ENCODE measurements at places on chromosomes 5 and 9.

GRCh38 chr5:150514708-150515211, 6.8 kb downstream of the NDST1 start:
- no peak for DNase-seq

DNA sequence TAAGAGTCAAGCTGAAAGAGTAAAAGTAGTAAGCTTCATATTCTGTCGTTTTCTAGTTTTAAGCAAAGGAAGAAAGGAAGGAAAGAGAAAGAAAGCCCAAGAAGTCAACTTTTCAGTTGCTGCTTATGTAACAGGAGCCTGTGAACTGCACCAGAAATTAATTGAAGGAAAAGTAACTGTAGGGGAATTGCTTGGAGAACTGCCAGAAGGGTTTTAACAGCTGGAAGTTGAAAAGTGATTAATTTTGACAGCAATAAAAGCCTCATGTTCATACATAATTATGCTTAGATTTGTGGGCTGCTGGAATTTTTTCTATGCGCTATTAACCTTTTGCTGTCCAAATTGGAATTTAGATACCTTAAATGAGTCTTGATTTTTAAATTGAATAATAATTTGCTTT, 255.7 kb downstream of the ENC1 start:
- no peak for DNase-seq

GRCh38 chr9:104313396-104314110, 190.5 kb upstream of the OR13F1 start:
- no peak for DNase-seq

DNA sequence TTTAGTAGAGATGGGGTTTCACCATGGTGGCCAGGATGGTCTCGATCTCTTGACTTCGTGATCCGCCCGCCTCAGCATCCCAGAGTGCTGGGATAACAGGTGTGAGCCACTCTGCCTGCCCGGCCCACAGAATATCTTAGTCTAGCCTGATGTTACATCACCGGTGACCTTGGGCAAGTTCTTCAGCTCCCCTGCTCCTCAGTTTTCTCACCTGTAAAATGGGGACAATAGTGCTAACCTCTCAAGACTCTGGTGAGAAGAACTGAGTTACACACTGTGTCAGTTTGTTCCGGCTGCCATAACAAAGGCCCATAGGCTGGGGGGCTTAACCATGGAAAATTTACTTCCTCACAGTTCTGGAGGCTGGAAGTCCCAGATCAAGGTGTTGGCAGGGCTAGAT, 12.5 kb upstream of the HABP4 start:
- DNase-seq, result no peak

GRCh38 chr5:149289301-149289700, 17.6 kb downstream of the AFAP1L1 start:
- DNase-seq, result no peak

- DNase-seq, result no peak
Observed at GRCh38 chr9:121707477-121708424, 56.3 kb downstream of the DAB2IP start.

- DNase-seq, result no peak
Observed at GRCh38 chr9:87594194-87594593, 96.5 kb downstream of the DAPK1 start.

- no peak for DNase-seq
Observed at GRCh38 chr5:5273976-5274375, 133.8 kb downstream of the ADAMTS16 start.

DNA sequence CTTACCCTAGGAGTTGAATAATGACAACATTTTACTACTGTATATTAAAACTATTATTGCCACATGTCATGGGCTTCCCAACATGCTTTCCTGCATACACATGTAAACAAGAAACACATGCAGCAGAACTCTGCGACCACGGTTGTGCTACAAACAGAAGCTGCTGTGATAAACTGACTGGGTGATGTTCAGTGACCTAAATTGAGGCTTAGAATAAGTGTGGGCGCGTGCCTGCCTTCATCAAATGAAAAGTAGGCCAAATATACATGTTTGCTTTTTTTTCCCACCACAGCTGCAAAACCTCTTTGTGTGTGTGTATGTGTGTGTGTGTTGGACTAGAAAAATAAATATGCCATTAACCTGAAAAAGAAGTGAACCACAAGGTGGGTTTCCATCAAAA, 1202.1 kb downstream of the PTPRD start:
- no peak for DNase-seq

DNA sequence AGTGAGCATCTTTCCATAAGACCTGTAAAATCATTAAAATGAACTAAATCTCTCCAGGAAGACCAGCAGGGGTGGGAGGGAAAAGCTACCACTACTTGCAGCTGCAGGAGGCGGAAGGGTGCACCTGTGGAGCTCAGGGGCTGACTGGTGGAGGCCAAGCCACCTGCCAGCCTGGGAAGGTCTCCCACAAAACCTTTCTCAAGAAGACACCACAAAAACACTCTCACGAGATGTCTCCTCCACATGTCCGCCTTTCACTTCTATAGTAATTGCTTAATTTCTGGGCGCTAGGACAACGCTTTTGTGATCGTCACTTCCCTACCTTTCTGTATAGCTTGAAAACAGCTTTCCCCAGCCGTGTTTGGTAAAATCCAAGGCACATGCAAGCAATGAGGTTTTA, 114.4 kb downstream of the ROR2 start:
- DNase-seq, result no peak

- DNase-seq, result no peak
Observed at GRCh38 chr5:3596261-3596825, 711 bp downstream of the IRX1 start.

DNA sequence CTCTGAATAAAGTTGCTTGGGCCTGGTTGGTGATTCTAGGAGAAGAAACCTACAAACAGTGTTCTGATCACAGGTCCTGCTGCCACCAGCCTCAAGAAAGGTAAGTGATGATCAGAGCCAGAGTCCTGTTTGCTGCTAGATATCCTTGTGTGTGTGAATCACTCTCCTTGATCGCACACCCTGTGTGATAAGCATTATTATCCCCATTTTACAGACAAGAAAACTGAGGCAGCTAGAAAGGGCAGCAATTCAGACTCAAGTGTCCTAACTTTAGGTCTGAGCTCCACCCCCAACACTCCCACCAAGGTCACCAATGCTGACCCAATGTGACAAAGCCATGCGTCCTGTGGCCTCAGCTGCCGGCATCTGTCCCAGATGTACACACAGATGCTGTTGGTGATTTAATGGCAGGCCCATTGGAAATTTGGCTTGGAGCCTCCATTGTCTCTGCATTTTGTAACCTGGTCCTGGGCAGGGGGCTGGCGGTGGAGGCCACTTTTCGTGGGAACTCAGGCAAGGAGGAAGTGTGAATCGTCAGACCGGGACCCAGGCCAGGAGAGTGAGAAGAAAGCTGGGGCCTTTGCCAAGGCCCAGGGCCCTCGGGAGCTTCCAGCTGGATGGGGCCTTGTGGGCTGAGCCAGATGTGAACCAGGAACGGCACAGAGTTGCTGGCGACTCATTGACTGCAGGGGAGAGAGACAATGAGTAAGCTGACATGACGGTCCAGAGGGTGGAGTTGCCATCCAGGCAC, 29.8 kb upstream of the GGTA1 start:
- peak; percentile 71 for DNase-seq

DNA sequence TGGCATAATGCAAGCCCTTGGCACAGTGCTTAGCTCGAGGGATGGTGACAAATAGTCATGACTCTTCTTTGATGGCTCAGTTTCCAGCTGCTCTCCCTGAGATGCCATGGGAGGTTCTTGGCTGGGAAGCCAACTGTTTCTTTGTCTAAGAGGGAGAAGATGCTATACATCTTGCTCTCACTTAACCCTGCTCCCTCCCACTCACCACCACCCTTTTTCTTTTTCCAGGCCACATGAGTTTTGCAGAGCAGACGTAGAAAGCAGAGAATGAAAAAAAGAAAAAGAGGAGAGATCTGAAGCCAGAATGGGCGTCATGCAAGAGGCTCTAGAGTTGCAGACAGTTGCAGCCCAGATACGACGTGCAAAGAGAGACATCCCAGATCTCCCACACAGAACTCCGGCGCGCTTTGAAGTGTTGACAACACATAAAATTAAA, 160.5 kb downstream of the FGF18 start:
- no peak for DNase-seq

DNA sequence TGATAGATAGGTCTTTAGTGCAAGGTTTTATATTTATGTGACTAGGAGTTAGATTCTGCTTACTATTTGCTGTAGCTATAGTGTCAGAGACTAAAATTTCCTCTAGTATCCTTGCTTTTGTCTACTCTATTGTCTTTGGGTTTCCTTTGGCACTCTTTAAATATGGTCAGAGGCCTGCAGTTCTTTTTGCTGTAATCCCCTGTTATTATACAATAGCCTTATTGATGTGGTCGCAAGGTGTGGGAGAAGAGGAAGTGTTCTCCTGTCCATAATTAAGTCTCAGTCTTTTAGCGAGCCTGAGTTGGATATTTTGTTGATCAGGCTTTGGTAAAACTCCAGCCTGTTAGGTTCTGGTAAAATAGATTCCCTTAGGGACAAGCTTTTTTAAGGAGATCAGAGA, 34.9 kb downstream of the LURAP1L start:
- no peak for DNase-seq

- no peak for DNase-seq
Observed at GRCh38 chr9:131875828-131876485, 136.1 kb upstream of the RAPGEF1 start.

- DNase-seq, result no peak
Observed at GRCh38 chr5:66603881-66604280, 7.7 kb downstream of the MAST4 start.

- DNase-seq, result no peak
Observed at GRCh38 chr9:108637340-108637739, 218.4 kb downstream of the ACTL7B start.

DNA sequence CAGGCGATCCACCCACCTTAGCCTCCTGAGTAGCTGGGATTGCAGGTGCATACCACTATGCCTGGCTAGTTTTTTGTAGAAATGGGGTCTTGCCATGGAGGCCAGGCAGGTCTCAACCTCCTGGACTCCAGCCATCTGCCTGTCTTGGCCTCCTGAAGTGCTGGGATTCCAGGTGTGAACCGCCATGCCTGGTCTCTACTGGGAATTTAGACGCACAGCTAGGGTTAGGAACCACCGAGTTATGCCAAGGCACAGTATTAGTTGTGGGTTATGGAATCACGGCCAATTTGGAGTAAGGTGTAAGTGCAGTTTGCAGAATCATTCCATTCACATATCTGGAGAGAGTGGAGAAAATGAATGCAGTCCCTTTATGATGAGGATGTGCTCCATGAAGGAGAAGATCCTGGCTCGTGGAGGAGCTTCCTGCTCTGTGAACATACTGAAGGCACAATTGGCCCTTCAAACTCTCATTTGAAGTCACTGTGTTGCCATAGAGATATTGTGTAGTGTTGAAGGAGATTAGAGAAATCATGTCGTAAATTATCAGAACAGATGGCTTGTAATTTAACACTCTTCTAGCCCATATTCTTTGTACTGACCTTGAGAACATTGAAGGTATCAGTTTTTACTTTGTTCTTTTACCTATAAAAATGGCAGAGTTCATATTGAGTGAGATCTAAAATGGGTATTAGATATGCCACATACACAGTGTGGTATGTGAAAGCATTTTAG, 18.8 kb downstream of the TRIO start:
- DNase-seq, result no peak

GRCh38 chr9:93369686-93370085, 81.8 kb upstream of the FAM120A start:
- no peak for DNase-seq

DNA sequence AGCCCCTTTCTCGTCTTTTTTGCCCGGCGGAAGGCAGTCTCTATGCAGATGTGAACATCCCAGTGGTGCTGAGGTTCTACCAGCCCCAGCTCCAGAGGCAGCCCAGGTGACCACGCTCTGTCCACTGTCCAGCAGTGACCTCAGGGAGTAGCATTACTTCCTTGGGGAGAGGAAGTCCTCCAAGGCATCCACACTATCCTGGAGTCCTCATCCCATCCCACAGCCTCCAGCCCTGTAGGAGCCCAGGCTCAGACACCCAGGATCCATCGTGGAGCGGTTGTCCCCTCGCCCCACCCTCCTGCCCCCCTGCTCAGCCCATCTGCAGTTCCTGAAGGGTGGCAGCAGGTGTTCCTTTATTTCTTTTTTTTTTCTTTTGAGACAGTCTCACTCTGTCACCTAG, 294.5 kb upstream of the IRX4 start:
- no peak for DNase-seq

DNA sequence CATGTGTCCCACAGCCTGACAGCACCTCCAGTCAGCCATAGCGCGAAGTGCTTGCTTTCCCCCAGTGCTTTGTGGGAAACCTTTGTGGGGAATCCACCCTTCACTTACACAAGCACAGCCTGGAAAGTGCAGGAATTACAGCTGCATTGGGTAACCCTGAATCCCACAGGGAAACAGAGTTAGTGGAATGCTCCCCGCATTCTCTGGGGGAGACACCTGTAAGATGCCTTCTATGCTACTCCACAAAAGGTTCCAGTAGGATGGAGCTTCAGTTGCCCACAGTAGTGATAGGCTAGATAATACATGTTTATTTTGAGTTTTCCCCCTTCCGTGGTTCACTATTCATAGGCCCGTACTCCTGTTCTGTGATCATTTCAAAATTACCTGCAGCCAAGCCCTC, 60.3 kb downstream of the TLE4 start:
- DNase-seq, result no peak

- DNase-seq, result no peak
Observed at GRCh38 chr5:123976379-123977033, 464.5 kb downstream of the CSNK1G3 start.

- no peak for DNase-seq
Observed at GRCh38 chr5:21711866-21712758, 1141.0 kb downstream of the CDH12 start.

- no peak for DNase-seq
Observed at GRCh38 chr5:118486647-118487225, 501.6 kb downstream of the DTWD2 start.

- DNase-seq, result no peak
Observed at GRCh38 chr9:123523001-123523400, 167.0 kb downstream of the CRB2 start.

- DNase-seq, result no peak
Observed at GRCh38 chr5:176396330-176396729, 7.8 kb downstream of the HIGD2A start.

- DNase-seq, result no peak
Observed at GRCh38 chr5:146877783-146878475, 628 bp downstream of the PPP2R2B start.

DNA sequence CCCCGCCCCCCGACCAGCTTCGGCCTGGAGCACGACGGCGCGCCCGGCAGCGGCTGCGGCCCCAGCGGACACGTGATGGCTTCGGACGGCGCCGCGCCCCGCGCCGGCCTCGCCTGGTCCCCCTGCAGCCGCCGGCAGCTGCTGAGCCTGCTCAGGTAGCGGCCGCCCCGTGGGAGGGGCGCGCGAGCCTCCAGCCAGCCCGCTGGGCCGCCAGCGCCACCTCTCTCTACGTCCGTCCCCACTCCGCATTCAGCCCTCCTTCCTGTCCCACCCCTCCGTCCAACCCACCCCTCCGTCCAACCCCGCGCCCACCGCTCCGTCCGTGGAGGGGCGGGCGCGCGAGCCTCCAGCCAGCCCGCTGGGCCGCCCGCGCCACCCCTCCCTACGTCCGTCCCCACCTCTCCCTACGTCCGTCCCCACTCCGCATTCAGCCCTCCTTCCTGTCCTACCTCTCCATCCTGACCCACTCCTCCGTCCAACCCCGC, 6.5 kb downstream of the ADAMTS13 start:
- DNase-seq, result peak; percentile 33

GRCh38 chr9:21682981-21683380, 119.5 kb upstream of the MTAP start:
- DNase-seq, result no peak
